ENCODE measurements at places on chromosomes 16 and 17.
A peak's percentile ranks its signal among the peaks of the same experiment; 100 is the strongest.

DNA sequence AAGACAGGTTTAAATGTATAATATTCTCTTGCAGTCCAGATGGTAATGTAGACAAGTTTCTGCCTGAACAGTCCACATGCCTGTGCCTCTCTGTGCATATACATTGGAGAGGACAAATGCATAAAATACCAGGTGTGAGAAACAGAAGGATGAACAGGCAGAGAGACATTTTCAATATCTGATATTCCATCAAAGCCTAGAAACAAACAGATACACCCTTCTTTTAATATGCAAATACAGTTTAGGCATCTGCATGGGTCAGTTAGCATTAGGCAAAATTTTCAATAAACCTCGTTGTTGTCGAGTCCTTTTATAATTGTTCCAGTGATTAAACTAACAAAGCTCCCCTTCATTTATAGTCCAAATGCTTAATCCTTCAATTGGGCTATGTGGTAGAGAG lies 897 bp downstream of the OMG start:
- peaks cover 26% of the 10 kb centered on the region for H3K36me3 ChIP-seq
- H3K27ac ChIP-seq: no peak overlapping the region
- peaks cover 3% of the 10 kb centered on the region for H3K4me1 ChIP-seq
- no peak for DNase-seq

DNA sequence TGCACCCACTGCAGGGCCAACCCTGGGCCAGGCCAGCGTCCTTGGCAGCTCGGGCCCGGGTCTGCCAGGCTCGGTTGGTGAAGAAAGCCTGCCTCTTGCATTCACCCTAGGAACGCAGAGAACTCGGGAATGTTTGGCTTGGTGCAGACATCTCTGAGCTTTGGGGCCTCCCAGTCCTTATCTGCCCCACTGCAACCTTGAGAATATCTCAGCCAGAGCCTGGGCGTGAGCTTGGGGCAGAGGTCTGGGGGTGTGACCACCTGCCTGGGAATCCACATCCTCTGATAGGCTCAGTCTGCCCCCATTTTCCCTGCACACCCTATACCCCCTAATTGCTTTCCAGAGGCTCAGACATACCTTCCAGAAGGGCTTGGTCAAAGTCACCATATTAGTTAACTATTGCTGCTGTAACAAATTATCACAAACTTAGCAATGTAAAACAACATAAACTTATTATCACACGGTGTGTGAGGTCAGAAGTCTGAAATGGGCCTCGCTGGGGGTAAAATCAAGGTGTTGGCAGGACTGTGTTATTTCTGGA lies 30.7 kb upstream of the ZNF423 start:
- no peak overlapping the region for H3K4me3 ChIP-seq
- no peaks in the 10 kb centered on the region for H3K36me3 ChIP-seq
- H3K4me1 ChIP-seq: peaks cover 14% of the 10 kb centered on the region
- no peak for DNase-seq

GRCh38 chr16:74521691-74522090 lies 85.2 kb downstream of the GLG1 start:
- DNase-seq: peak; percentile 43
- H3K4me1 ChIP-seq: no peaks in the 10 kb centered on the region
- no peak overlapping the region for H3K4me3 ChIP-seq
- peaks cover 24% of the 10 kb centered on the region for H3K36me3 ChIP-seq
- no peak overlapping the region for H3K27ac ChIP-seq

DNA sequence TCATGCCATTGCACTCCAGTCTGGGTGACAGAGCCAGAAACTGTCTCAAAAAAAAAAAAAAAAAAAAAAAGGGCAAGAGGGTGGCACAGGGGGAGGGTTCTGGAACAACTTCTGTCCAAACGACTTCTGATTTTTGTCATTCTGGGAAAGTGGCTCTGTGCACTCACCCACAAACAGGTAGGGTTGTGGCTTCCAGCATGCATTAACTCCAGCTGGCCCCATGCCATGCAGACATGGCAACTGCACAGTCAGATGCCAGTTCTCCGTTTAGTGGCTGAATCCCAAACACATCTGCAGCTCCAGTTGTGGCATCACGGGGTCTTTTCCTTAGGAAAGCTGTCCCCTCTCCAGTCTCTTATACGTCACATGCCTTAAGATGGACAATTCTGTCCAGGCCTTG lies 30.3 kb downstream of the B4GALNT2 start:
- H3K4me1 ChIP-seq: no peaks in the 10 kb centered on the region
- H3K36me3 ChIP-seq: no peaks in the 10 kb centered on the region
- no peaks in the 10 kb centered on the region for H3K27me3 ChIP-seq
- H3K27ac ChIP-seq: no peak overlapping the region

DNA sequence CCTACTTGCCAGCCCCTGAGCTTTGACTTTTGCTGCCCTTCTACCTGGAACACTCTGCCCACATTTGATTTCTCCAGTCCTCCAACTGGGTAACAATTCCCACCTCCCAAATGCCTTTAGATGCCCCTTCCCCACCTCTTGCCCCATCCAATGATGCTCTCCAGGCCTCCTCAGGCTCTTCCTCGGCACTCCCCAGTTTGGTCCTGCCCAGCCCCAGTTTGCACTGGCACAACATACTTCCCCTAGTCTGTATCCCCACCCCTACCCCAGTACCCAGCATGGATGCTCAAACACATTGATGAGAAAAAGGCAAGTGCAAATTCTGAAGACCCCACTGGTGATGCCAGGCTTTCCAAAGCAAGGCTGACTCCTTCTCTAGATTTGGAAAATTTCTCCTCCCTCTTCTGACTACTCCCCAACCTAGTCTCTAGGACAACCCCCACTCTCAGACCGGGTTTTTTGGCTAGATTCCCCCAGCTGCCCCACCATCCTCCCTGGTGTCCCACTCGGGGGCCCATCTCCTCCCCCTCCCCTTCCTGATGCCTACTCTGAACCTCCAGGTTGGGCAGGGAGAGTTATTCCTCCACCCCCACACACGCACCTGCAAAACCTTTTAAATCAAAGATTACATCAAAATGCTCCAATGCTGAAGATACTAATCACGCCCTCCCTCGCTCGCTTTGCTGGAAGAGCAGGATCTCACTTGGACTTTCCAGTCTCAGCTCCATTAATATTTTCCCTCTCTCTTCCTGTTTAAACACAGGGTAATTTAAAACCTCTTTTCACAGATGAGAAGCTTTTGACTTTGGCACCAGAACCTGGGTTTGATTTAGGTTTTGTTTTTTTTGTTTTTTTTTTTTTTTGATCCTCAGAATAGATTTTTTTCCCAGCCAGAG lies 94.9 kb downstream of the TMEM132E start:
- H3K4me3 ChIP-seq: no peak overlapping the region
- DNase-seq: no peak
- H3K4me1 ChIP-seq: no peaks in the 10 kb centered on the region
- H3K27me3 ChIP-seq: peaks cover 5% of the 10 kb centered on the region
- no peak overlapping the region for H3K27ac ChIP-seq

DNA sequence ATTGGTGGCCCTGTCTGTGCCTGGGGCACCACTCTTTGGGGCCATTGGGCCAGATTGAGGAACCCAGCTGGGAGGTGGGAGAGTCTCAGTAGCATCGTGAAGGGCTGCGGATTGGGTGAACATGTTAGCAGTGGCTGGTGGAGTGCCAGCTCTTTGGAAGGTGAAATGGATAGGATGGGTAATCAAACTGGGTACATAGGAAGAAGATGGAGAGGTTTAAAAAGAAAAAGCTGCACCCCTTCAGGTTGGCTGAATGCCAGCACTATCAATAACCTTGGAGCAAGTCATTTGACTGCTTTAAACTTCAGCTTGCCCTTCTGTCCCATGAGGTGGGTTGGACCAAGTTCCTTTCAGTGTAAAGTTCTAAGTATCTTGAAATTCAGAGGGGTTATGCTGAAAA lies 95.0 kb downstream of the RPTOR start:
- no peak overlapping the region for H3K4me3 ChIP-seq
- no peaks in the 10 kb centered on the region for H3K4me1 ChIP-seq
- H3K36me3 ChIP-seq: peaks cover under 1% of the 10 kb centered on the region
- DNase-seq: no peak
- no peaks in the 10 kb centered on the region for H3K27me3 ChIP-seq
- H3K27ac ChIP-seq: no peak overlapping the region

- no peak overlapping the region for H3K4me3 ChIP-seq
- no peaks in the 10 kb centered on the region for H3K27me3 ChIP-seq
- peak; percentile 44 for DNase-seq
- H3K36me3 ChIP-seq: peaks cover 3% of the 10 kb centered on the region
- no peak overlapping the region for H3K27ac ChIP-seq
Observed at GRCh38 chr17:2995377-2995776, 68.0 kb downstream of the OR1D5 start.

DNA sequence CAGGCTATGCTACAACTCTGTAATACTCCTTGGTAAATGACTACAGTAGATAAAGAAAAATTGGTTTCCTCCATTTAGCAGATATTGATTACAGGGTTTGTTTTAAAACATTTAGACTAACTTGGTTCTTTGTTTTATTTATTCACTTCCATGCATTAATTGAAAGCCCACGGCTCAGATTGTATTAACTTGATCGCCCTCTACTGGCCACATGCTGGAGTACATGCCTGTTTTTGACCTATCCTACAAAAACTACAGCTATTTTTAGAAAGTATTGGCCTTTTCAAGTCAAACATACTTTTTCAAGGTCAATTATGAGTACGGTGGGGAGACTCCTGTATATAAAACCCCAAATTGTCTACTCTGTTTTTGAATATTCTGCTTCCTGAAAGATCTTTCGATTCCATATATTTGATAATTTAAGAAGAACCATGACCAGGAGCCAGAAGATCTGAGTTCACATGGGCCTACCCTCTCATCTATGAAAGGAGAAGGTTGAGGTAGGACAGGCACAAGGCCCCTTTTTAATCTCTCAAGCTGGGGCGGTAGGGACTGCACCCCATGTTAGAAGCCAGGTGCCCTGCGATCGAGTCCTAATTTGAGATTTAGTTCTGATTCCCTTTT lies 51.8 kb downstream of the CA10 start:
- H3K4me1 ChIP-seq: no peaks in the 10 kb centered on the region
- peak; percentile 86 for DNase-seq
- no peak overlapping the region for H3K4me3 ChIP-seq
- no peaks in the 10 kb centered on the region for H3K27me3 ChIP-seq
- H3K27ac ChIP-seq: no peak overlapping the region

DNA sequence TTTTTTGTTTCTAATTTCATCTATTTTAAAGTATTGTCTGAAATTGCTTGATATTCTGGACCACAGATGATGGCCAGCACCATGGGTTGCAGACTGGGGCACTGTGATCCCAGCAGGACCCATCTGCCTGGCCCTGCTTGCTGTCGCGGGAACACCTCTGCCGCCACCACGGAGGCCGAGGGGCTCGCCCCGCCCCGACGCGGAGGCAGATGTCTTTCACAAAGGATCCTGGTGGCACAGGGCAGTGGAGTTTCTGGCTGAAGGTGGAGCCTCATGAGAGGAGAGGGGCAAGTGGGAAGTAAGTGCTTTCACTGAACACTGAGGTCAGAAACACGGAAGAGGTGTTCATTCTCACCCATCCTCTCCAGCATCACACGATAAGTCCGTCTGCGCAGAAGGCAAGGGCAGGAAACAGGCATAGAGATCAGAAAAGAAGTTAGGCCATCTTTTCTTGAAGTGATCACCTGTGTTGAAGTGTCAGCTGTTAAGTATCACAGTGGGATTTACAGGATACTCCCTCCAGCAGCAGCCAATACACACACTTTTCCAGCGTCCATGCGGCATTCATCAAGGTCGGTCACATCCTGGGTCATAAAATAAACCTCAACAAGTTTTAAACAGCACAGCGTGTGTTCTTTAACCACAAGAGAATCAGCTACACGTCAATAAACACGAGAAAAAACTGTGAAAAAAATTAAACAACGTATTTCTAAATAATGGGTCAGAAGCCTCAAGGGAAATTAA lies 194.5 kb downstream of the RPTOR start:
- H3K27me3 ChIP-seq: no peaks in the 10 kb centered on the region
- no peaks in the 10 kb centered on the region for H3K4me1 ChIP-seq
- no peak overlapping the region for H3K4me3 ChIP-seq
- H3K27ac ChIP-seq: no peak overlapping the region

DNA sequence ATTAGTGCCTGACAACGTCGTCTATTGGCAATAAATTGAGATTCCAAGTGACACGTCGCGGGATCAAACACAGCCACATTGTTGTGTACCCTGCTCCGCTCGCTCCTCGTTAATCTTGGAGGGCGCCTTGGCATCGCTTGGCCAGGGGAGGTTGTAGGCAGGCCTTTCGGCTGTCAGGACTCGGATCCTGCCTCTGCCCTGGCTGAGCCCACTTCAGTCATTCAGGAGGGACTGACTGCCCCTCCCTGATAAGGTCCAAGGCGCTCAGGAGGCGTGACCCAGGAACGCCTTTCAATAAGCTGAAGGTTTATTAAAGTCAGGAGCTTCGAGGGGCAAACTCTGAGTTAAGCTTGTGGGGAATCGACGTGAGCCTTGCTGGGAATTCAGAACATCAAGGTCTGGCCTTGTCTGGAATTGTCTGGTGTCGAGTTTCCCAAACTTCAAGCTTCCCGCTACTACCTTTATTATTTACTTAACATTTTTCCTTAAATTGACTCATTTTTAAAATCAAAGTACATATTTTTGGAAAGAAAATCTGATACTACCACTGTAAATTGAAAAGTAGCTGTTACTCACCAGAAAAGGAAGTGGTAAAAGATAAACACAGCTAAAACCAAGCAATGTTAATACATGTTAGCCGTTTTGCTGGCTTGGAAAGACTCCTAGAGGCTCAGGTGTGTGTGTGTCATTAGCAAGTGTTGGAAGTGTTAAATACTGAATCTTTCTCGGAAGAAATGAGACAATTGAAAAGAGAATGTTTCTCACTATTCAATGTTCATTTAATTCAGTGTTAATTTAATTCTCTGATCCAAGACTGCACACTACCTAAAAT lies 5.3 kb upstream of the IRX3 start:
- H3K4me1 ChIP-seq: no peaks in the 10 kb centered on the region
- H3K27ac ChIP-seq: no peak overlapping the region
- no peaks in the 10 kb centered on the region for H3K36me3 ChIP-seq
- no peak for DNase-seq
- no peak overlapping the region for H3K4me3 ChIP-seq
- peaks cover 69% of the 10 kb centered on the region for H3K27me3 ChIP-seq

DNA sequence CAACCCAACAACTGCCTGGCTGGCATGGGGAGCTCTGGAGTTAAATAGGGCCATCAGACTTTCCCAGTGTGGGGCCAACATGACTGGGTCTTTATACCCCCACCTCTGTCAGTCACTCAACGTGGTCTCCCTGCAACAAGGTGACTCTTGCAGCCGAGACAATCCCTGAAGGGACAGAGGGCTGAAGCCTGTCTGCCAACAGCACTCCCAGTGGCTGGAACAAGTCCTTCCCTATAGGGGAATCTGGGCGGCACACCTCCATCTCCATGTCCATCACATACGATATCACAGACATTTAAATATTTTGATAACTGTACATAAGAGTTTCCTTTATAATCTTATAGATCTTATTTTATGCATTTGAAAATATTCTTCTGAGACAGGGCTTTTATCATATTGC lies 4.8 kb upstream of the MAPT start:
- no peaks in the 10 kb centered on the region for H3K36me3 ChIP-seq
- no peaks in the 10 kb centered on the region for H3K4me1 ChIP-seq
- no peak overlapping the region for H3K4me3 ChIP-seq
- peak; percentile 78 for DNase-seq
- no peak overlapping the region for H3K27ac ChIP-seq

GRCh38 chr17:61402978-61403800 lies 3.5 kb downstream of the TBX2 start:
- H3K27ac ChIP-seq: no peak overlapping the region
- no peaks in the 10 kb centered on the region for H3K36me3 ChIP-seq

Measured in endodermal cell (in vitro differentiated cells).